Smooth muscle cell of the brain vasculature (primary cell): ENCODE measurements at places on chromosomes 4 and X.

DNA sequence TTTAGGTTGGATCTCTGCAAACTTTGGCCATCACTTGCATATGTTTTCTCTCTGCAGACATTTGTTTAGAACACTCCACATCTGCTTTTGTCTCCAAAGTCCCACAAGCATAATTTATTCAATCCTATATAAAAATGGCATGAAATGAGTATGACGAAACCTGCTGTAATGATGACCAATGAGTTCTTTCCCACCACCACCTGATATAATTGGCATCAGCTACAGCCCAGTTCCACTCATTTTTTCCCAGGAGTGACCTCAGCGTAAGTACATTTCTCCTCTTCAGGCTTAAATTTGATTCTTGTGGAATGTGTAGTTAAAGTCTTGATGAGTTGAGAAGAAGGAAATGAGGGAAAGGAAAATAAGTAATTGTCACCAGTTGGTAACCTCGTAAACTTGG is 205.1 kb downstream of the AWAT2 start:
- DNase-seq, result no peak

DNA sequence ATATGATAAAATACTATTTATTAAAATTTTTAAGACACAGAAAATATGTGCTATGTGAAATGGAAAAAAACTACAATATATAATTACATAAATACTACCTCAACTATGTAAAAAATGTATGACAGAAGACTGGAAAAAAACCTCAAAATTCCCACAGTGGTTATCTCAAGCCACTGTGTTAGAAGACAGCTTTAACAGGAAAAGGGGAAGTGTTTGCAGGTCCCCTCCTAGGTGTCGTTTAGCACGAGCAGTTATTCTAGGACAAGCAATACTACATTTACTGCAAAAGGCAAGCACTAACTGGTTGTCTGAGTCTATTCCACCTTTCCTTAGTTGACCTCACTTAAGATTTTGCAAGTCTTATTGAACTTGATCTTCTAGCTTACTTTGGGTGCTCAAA is 44.9 kb upstream of the PHF8 start:
- DNase-seq, result no peak

GRCh38 chr4:93700571-93700970 is 128.0 kb upstream of the ATOH1 start:
- DNase-seq, result no peak

- DNase-seq, result no peak
Measured at GRCh38 chr4:37040816-37041215, 203.7 kb upstream of the NWD2 start.

DNA sequence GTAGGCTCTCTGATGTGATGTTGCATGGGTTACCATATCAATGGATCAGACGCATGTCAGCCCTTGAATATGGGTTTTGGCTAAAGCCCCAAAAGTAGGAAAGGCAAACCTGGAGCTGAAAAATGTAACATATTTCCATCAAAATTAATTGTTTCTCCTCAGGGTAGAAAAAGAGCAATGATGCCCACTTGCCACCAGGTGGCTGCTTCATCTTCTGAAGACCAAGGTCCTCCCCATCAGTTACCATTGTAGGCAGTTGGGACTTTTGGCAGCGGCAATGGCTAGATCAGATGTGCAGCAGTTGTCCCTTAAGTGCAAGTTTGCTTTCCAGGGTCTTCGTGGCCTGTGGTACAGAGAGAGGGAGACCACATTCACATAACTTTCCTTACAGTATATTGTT is 118.2 kb downstream of the NAF1 start:
- DNase-seq, result no peak

DNA sequence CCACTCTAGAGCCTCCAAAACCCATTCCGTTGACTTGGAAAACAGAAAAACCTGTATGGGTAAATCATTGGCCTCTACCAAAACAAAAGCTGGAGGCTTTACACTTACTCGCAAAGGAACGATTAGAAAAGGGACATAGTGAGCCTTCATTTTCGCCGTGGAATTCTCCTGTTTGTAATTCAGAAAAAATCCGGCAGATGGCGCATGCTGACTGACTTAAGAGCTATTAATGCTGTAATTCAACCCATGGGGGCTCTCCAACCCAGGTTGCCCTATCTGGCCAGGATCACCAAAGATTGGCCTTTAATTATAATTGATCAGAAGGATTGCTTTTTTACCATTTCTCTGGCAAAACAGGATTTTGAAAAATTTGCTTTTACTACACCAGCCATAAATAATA is 60.8 kb downstream of the ZNF732 start:
- no peak for DNase-seq

DNA sequence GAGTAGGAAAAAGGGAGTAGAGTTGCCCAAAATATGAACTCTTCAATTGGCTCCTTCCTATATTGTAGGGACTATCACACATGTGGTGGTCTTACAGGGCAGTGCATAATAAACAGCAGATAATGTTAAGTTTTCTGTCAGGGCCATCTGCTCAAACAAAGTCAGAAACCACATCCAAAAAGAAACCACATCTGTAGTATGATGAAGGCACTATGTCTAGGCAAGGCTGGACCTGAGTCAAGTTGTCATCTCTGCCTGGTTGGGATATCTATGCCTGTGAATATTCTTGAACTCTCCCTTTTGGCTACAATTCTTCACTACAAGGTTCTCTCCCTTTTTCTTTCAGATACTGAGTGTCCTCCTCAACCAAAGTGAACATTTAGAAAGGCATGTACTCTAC is 109.4 kb upstream of the C1GALT1C1 start:
- DNase-seq, result no peak

DNA sequence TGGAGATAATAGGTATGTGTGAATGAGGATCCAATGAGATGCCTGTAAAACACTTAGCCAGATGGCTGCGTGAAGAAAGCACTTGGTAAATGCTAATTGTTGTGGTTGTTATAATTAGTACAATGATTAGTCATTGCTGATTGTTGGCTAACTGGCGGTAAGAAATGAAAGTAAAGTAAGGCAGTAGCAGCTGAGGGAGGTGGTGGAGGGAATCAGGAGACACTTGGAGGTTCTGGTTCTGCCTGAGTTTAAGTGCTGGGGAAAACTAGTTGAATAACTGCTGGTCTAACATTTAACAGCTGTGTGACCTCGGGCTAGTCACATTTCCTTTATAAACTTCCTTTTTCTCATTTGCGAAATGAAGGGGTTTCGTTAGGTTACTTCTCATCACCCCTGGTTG is 30.9 kb downstream of the CD38 start:
- no peak for DNase-seq

DNA sequence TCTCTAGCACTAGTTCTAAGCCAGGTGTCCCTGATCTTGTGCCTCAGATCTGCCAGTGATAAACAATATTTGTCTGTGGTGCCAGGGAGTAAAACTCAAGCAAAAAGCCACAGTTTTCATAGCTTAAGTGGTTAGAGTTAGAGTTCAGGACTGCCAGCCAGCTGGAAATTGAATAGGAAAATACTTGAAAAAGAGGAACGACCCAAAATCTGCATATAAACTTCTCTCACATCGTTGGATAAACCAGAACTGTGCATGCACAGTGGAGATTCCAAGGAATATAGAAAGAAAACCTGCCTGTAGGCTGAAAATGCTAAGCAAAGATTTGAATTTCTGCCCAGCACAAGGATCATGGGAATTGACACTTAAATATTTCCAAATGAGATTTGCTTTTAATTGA is 35.0 kb upstream of the GNPDA2 start:
- DNase-seq, result no peak

- DNase-seq, result no peak
Measured at GRCh38 chrX:12802741-12803140, 11.5 kb downstream of the PRPS2 start.

GRCh38 chr4:2497324-2497723 is 28.4 kb downstream of the RNF4 start:
- no peak for DNase-seq

DNA sequence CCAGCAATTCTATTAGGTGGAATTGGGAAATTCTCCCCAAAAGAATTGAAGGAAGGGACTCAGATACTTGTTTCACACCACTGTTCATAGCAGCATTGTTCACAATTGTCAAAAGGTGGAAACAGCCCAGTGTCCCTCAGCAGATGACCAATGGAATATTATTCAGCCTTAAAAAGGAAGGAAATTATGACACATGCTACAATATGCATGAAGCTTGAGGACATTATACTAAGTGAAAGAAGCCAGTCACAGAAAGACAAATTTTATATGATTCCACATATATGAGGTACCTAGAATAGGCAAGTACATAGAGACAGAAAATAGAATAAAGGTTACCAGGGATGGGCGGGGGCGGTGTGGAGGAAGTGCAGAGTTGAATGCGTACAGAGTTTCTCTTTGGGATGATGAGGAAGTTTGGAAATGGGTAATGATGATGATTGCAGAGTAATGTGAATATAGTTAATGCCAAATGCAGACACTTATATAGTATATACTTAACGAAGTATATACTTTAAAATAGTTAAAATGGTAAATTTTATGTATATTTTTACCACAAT is 29.6 kb downstream of the DOCK11 start:
- no peak for DNase-seq
